ENCODE measurements at places on chromosomes 6 and 20.
A peak's percentile ranks its signal among the peaks of the same experiment; 100 is the strongest.

GRCh38 chr20:19995220-19995863 lies 21.8 kb upstream of the NAA20 start:
- peak; percentile 72 for DNase-seq

DNA sequence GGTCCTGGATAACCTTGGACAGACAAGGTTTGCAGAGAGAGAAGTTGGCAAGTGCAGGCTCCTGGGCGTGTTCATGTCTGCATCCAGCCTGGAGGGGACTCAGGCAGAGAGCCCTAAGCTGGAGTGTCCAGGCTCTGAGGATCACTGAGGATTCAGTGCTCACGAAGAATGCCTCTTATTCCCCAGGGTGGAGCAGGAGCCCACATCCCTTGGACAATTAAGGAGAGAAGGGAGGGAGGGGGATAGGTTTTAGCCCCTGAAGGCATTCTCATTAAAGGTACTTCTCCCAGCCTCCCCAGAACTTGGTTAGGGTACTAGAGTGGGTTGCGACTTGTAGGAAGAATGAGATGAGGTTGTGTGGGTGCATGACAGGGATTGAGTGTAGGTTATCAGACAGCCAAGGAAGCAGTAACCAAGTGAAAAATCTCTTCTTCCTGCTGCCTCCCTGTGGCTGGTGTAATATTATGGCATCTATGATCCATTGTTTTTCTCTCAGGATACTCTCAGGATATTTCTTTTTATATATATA lies 680 bp downstream of the HLA-DPB1 start:
- DNase-seq = no peak

- no peak for DNase-seq
Measured at GRCh38 chr20:25439328-25439727, 31.9 kb downstream of the GINS1 start.

GRCh38 chr20:4266183-4266582 lies 250.8 kb upstream of the RNF24 start:
- DNase-seq = no peak

GRCh38 chr6:38378801-38379200 lies 260.9 kb downstream of the BTBD9 start:
- peak; percentile 78 for DNase-seq

GRCh38 chr6:135038335-135038734 lies 16.3 kb downstream of the HBS1L start:
- no peak for DNase-seq

- peak; percentile 64 for DNase-seq
Measured at GRCh38 chr6:97059473-97059872, 134.9 kb downstream of the KLHL32 start.

GRCh38 chr20:39877788-39878187 lies 811.2 kb downstream of the MAFB start:
- DNase-seq = no peak

- no peak for DNase-seq
Measured at GRCh38 chr6:126182650-126183311, 157.1 kb upstream of the CENPW start.

DNA sequence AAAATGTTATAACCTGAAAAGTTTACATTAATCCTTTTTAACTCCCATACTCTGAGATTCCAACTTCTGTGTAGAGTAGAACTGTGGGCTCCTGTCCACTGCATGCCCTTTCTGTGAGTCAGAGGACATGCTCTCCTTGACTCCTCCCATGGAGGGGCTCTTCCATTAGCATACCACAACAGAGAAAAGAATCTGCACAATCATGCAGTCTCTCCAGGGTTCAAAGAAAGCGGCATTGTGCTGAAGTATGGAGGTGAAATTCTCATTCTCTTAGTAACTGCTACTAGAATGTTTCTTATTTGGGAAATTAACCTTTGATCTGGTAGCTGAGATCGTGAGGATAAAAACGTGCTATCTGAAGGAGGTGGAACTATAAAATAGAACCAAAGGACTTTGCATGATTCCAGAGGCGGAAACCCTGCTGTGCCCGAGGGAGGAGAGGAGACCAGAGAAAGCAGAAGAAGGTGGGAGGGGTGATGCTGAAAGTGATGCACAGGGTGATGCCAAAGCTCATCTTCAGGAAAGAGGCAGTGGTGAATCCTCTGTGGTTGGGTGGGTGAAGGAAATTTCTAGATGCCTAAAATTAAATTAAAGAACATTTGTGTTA lies 202.2 kb upstream of the PCSK2 start:
- DNase-seq = peak; percentile 22

- DNase-seq = no peak
Measured at GRCh38 chr6:93749930-93750329, 330.6 kb upstream of the EPHA7 start.

- no peak for DNase-seq
Measured at GRCh38 chr6:40169878-40170277, 235.6 kb upstream of the MOCS1 start.

- no peak for DNase-seq
Measured at GRCh38 chr20:36260316-36260715, 24.0 kb downstream of the AAR2 start.

Measured in ELR (cell line).